ENCODE measurements at places on chromosomes 5 and 9. TPM values are rescaled to one million over a fixed set of nuclear protein-coding genes. Genes with fewer than 3 reads are reported as not detected.

GRCh38 chr5:80181618-80182211 is 74.1 kb downstream of the SERINC5 start:
- no peak for DNase-seq
- peaks cover 14% of the 10 kb centered on the region for H3K36me3 ChIP-seq
- no peaks in the 10 kb centered on the region for H3K27me3 ChIP-seq
- peaks cover 25% of the 10 kb centered on the region for H3K4me1 ChIP-seq

DNA sequence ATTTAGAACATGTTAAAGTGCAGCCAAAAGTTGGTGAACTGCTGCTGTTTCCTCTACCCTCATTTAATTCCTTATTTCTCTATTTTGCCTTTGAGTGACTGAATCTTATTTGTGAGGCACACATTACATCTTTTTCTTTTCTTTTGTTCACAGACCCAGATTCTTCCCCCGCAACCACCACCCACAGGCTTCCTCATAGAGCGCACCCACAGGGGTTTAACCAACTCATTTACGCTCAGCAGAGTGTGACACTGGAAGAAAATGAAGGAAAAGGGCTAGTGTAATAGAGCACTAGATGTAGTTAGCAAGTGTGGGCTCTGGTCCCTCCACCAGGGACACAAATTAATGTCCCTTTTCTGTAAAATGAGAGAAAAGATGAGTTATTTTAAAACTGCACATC is 200.7 kb downstream of the PARP8 start:
- no peak overlapping the region for H3K4me3 ChIP-seq
- H3K27ac ChIP-seq, result no peak overlapping the region
- no peak for DNase-seq

GRCh38 chr9:3125602-3126405 is 281.9 kb upstream of the PUM3 start:
- no peaks in the 10 kb centered on the region for H3K4me1 ChIP-seq
- no peak for DNase-seq
- no peaks in the 10 kb centered on the region for H3K36me3 ChIP-seq
- H3K4me3 ChIP-seq, result no peak overlapping the region
- H3K27ac ChIP-seq, result no peak overlapping the region

- DNase-seq, result no peak
- no peaks in the 10 kb centered on the region for H3K36me3 ChIP-seq
- H3K27me3 ChIP-seq, result no peaks in the 10 kb centered on the region
- no peak overlapping the region for H3K27ac ChIP-seq
- H3K4me3 ChIP-seq, result no peak overlapping the region
Measured at GRCh38 chr5:147170603-147171002, 64.2 kb upstream of the STK32A start.

DNA sequence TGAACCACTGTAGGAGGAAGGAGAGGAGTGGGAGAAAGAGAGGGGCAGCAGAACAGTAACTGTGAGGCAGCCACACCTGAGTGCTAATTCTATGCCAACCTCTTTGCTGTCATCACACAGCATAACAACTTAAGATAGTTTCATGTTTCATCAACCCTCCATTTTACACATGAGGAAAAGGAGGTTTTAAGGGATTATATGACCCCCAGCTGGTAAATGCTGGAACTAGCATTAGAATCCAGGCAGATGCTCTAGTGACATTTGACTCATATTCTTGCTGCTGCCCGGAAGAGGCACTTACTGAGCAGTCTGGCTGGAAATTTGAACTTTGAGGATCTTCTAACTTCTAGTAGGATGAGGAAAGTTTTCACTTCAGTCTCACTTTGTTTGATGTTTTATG is 24.1 kb upstream of the VLDLR start:
- H3K27me3 ChIP-seq, result no peaks in the 10 kb centered on the region
- H3K4me1 ChIP-seq, result no peaks in the 10 kb centered on the region
- no peaks in the 10 kb centered on the region for H3K36me3 ChIP-seq
- H3K4me3 ChIP-seq, result no peak overlapping the region

GRCh38 chr5:60207040-60207439 is 313.5 kb upstream of the PDE4D start:
- no peak for DNase-seq
- H3K36me3 ChIP-seq, result no peaks in the 10 kb centered on the region
- no peak overlapping the region for H3K27ac ChIP-seq
- H3K4me1 ChIP-seq, result no peaks in the 10 kb centered on the region
- H3K27me3 ChIP-seq, result no peaks in the 10 kb centered on the region
- no peak overlapping the region for H3K4me3 ChIP-seq

GRCh38 chr5:56615361-56616153 is 199.8 kb upstream of the MAP3K1 start:
- no peaks in the 10 kb centered on the region for H3K27me3 ChIP-seq
- no peaks in the 10 kb centered on the region for H3K36me3 ChIP-seq
- H3K4me3 ChIP-seq, result no peak overlapping the region
- peak overlapping the region; percentile 70 for H3K27ac ChIP-seq
- no peak for DNase-seq

GRCh38 chr9:87722393-87723088 is 3.4 kb upstream of the CTSL start:
- DNase-seq, result no peak
- H3K27me3 ChIP-seq, result no peaks in the 10 kb centered on the region
- H3K27ac ChIP-seq, result peak overlapping the region; percentile 26
- no peaks in the 10 kb centered on the region for H3K36me3 ChIP-seq
- H3K4me1 ChIP-seq, result peaks cover 4% of the 10 kb centered on the region
- H3K4me3 ChIP-seq, result no peak overlapping the region

DNA sequence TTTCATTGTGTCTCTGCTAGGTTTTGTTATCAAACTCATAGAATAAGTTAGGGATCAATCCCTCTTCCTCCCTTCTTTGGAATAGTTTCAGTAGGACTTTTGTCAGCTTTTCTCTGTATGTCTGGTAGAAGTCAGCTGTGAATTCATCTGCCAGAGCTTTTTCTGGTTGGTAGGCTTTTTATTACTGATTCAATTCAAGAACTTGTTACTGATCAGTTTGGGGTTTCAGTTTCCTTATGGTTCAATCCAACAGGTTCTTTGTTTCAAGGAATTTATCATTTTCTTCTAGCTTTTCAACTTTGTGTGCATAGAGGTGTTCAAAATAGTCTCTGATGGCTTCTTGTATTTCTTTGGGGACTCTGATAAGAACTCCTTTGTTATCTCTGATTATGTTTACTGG is 221.7 kb downstream of the FGF10 start:
- H3K27ac ChIP-seq, result no peak overlapping the region
- H3K27me3 ChIP-seq, result no peaks in the 10 kb centered on the region
- DNase-seq, result no peak
- no peak overlapping the region for H3K4me3 ChIP-seq
- no peaks in the 10 kb centered on the region for H3K36me3 ChIP-seq

- H3K27me3 ChIP-seq, result no peaks in the 10 kb centered on the region
- H3K36me3 ChIP-seq, result no peaks in the 10 kb centered on the region
- DNase-seq, result no peak
Measured at GRCh38 chr5:84393969-84394368, 9.3 kb upstream of the EDIL3 start.

DNA sequence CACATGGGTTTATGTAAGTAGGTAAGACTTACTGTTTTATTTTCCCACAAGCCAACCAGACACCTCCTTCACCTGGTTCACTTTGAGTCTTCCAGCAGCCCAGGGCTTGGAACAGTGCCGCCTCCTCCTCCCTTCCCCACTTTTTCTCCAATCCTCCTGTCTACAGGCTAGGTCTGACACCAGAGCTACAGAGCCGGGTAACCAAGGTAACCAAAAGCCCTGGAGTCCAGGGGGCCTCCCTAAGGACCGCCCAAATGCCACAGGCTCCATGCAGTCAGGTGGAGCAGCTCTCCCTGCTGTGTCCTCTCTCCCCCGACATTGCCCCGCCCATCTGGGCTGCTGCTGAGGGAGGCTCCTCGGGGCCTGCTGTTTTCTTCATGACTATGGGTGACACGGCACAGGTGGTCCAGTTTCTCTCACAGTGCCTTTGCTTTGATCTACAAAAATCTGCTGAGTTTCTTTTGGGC is 138.0 kb upstream of the EFNA5 start:
- no peaks in the 10 kb centered on the region for H3K27me3 ChIP-seq
- H3K36me3 ChIP-seq, result no peaks in the 10 kb centered on the region
- no peaks in the 10 kb centered on the region for H3K4me1 ChIP-seq
- DNase-seq, result no peak

- no peak overlapping the region for H3K27ac ChIP-seq
- no peak for DNase-seq
- no peaks in the 10 kb centered on the region for H3K36me3 ChIP-seq
- no peaks in the 10 kb centered on the region for H3K4me1 ChIP-seq
- no peak overlapping the region for H3K4me3 ChIP-seq
Measured at GRCh38 chr5:24363789-24364481, 280.8 kb downstream of the CDH10 start.

DNA sequence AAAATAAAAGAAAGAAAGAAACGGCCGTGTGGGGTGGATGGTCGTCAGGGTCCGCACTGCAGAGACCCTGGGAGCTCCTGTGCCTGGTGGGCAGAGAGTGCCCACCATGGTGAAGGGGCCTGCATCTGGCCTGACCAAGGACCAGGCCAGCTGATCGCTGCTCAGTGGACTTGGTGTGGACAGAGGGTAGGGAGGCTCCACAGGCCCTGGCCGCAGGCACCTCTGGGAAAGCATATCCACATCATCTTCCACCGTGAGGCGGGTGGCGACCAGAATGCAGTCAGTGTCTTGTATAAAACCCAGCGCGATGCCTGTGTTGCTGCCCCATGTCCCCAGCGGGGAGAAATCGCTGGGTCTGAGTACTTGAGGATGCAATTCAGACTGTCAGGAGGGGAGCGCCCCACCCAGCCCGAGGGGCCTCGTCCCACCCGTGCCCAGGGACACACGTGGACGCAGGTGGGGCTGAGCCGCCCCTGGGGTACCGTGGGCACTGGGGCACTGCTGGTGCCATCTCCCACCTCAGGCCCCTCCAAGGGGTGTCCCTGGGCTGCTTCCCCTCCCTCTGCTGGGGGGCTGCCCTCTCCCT is 27.8 kb upstream of the SLC6A19 start:
- no peak overlapping the region for H3K4me3 ChIP-seq
- DNase-seq, result no peak
- H3K4me1 ChIP-seq, result no peaks in the 10 kb centered on the region
- H3K27me3 ChIP-seq, result no peaks in the 10 kb centered on the region

- no peak for DNase-seq
- H3K36me3 ChIP-seq, result no peaks in the 10 kb centered on the region
- no peaks in the 10 kb centered on the region for H3K27me3 ChIP-seq
- no peak overlapping the region for H3K27ac ChIP-seq
- H3K4me1 ChIP-seq, result no peaks in the 10 kb centered on the region
Measured at GRCh38 chr5:51908215-51908614, 525.0 kb downstream of the ISL1 start.

DNA sequence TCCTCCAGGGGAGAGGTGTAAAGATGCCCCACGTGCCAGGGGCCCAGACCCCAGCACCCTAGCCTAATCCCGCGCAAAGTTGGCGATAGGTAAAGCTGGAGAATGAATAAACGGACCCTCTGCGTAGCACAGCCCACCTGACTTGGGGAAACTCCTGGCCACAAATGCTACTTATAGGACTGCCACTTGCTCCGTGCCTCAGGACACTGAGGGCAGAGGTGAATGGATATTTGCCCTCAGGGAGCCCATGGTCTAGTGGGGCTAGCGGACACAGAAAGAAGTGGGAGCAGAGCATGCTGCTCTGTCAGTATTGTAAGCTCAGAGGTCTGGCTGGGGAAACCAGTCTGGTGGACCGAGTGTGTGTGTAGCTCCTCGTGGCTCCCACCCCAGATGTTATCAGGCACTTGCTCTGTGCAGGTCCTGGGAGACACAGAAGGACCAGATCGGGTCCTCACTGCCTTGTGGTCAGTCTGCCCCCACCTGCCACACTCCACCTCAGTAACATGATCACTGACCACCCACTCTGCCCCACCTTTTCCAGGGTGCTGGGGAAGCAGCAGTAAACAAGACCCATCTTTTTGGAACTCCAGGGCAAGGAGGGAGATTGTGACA is 841 bp downstream of the GRK6 start:
- no peak for DNase-seq
- no peaks in the 10 kb centered on the region for H3K27me3 ChIP-seq
- H3K36me3 ChIP-seq, result peaks cover 6% of the 10 kb centered on the region
- peaks cover 58% of the 10 kb centered on the region for H3K4me1 ChIP-seq
- peak overlapping the region; percentile 98 for H3K27ac ChIP-seq

Gene PRRT1B
- total RNA-seq, result not detected

Gene NIPAL4
- total RNA-seq, result 33.7 TPM

Gene SPINK6
- 2.5 TPM for total RNA-seq

Gene REEP2
- 0.18 TPM for total RNA-seq

Gene TNC
- total RNA-seq, result 75.1 TPM

Gene PIGO
- total RNA-seq, result 11.9 TPM

Gene CCIN
- not detected for total RNA-seq

Gene SVEP1
- total RNA-seq, result 0.99 TPM

Gene ACOT12
- not detected for total RNA-seq

Gene SPAAR
- not detected for total RNA-seq

Gene PNPLA7
- 0.79 TPM for total RNA-seq

Gene SLC34A3
- not detected for total RNA-seq

Gene TLR4
- 0.34 TPM for total RNA-seq
